Right kidney (tissue), 9 donors: ENCODE measurements at places on chromosomes 6 and 20.

DNA sequence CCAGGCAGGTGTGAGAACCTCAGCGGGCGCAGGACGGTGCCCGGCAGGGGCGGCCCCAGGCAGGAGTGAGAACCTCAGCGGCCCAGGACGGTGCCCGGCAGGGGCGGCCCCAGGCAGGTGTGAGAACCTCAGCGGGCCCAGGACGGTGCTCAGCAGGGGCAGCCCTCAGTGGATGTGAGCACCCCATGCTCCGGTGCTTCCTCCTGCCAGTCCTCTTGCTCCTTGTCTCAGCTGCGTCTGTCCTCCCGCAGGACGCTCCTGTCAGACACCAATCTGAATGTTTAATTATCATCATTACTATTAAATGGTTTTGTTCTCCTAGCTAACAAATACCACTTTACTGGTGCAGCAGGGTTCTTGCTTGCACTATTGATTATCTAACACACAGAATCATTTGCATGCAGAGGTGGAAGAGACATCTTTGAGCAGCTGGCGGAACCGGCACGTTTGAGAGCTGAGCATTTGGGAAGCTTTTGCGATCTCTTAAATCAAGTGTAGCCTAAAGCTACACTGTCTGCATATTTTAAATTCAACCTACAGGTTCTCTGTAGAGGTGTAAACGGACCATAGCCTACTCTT lies 39.4 kb upstream of the DACT2 start:
- DNase-seq = no peak

DNA sequence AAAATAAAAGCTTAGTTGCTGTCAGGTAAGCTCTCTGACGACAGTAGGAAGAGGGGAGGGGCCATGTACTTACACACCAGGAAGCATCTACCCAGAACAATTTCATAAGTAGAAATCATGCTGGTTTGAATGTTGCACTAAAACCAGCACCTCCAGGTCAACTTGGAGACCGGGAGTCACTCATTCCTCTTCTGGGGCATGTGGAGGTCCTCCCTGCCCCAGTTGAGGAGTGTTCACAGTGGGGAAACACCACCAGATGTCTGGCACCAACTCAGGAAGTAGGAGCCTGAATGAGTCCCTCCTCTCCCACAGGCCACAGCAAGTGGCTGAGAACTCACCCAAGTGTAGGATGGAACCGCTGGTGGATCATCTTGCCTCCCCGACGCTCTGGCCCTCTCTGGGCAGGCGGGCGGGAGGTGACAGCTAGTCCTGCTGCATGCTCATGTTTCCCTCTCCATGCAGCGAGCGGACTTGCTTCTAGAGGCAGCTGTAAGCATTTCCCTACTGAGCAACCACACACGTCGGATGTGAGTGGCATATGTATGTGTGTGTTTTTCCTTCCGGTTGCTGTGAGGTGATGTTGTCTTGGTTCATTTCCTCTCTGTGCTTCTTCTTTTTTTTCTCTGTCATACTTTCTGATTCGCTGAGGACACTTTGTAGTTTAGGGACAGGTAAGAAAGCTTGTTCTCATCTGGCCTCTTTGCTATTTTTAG lies 149.5 kb upstream of the NEDD9 start:
- DNase-seq = peak; percentile 44

- DNase-seq = no peak
These were observed 8.8 kb downstream of the NKX2-4 start for GRCh38 chr20:21388566-21388965.

DNA sequence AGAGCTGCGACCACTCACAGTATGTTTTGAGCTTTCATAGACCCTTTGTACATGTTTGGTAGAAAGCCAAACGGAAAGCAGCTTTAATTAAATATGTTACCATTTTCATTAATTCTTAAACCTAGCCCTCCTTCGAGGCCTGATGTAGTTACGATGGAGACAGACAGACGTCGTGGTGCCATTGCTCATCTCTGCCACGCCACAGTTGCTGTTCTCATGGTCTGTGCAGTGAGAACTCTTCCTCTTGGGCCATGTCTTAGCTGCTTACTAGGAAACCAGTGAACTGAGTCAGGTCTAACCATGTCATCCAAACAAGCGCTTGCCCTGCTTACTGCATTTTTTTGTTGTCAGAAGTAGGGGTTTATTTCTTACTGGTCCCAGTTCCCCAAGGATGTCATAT lies 62.8 kb downstream of the SNX9 start:
- no peak for DNase-seq

DNA sequence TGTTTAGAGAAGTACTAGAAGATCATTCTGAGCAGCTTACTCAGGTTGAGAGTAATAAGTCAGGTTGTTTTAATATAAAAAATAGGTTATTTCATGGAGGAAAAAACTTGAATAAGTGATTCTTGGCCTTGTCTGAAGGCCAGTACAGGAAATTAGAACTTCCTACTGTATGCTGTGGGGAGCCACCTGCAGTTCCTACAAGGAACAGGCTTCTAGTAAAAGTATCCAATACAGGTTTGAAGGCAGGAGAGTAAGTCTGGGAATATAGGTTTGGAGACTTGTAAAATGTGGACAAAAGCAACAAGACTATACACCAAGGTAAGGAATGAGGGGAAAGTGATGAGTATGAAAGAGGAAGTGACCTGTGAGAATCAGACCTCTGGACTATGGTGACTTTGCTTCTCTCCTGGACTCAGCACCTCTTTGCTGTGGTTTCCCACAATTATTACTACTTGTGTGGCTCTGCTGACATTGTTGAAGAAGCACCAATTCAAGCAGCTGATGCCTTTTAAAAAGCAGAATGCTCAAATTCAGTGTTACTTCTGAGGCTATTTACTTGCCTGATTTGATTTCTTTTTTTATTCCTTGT lies 278.6 kb downstream of the TBC1D7 start:
- no peak for DNase-seq

- no peak for DNase-seq
These were observed 199.9 kb downstream of the CDH4 start for GRCh38 chr20:61451953-61452352.

DNA sequence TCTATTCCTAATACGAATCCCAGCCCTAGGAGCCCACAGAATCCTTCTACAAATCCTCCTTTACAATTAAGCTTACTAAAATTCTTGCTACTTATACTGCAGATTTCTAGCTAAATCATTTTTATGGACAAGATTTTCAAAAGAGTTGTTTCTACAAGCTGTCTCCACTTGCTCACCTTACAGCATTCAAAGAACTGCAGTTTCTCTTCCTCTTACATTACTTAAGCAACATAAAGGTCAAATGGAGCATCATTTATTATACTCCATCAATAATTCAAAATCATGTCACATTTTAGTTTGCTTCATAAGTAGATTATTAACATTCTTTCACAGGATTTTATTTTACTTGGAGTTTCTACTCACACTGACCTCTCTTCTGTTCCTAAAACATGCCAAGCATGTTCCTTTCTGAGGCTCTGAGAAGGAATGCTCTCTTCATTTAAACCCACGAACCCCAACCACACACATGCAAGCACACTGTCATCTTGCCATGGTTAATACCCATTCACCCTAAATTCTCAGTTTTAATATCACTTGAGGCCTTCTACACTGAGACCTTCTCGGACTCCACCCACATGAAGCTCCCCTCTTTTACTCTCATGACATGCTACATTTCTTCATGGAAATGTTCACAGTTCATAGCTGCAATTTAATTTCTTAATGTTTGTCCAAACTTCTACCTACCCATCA lies 388.2 kb downstream of the TBC1D32 start:
- DNase-seq = no peak
